Nephron progenitor cell (in vitro differentiated cells): ENCODE measurements at places on chromosomes 5 and 9.

- no peak for DNase-seq
Observed at GRCh38 chr5:58184910-58185309, 275.0 kb downstream of the PLK2 start.

GRCh38 chr5:142699184-142699720 lies 13.4 kb upstream of the FGF1 start:
- peak; percentile 91 for DNase-seq

DNA sequence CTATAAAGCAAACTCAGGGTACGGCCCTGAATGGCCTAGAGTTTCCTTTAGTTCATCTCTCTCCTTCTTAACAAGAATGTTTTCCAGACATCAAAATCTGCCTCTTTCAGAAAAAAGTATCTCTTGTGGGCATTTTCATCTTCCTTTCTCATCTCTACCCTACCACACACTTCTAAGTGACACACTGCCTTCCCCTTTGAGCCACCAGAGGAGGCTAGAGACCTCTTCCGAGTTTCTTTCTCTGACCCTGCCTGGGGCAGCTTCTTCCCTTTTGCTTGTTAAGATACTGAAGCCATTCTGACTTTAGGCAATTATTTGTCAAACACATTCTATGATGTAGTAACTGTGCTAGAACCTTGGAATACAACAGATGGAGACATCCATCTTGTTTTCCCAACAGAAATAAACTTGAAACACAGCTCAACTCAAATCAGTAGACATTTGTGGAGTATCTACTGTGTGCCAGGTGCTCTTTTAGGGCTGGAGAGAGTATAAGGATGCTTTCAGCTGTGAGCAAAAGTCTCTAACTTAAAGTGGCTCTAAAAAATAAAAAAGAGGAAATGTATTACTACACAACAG lies 8.6 kb upstream of the SV2C start:
- peak; percentile 18 for DNase-seq

DNA sequence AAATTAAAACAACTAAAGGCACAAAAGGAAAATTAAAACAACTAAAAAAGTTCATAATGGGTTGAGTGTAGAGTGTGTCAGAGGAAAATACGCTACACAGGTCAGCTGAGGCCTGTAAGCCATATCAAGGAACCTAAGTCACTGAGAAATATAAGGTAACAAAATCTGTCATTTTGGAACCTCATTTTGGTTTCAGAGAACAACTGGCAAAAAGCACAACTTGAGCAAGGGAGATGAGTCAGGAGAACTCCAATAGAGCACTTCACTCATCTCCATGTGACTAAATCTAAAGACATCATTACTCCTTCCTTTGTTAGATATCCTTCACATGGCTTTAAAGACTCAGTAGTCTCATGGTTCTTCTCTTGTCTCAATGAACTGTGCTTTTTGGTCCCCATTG lies 269.4 kb upstream of the POU5F2 start:
- no peak for DNase-seq

- DNase-seq, result peak; percentile 51
Observed at GRCh38 chr5:93594591-93595419, 11.8 kb downstream of the NR2F1 start.

GRCh38 chr5:109916481-109917153 lies 226.9 kb downstream of the MAN2A1 start:
- DNase-seq, result no peak

DNA sequence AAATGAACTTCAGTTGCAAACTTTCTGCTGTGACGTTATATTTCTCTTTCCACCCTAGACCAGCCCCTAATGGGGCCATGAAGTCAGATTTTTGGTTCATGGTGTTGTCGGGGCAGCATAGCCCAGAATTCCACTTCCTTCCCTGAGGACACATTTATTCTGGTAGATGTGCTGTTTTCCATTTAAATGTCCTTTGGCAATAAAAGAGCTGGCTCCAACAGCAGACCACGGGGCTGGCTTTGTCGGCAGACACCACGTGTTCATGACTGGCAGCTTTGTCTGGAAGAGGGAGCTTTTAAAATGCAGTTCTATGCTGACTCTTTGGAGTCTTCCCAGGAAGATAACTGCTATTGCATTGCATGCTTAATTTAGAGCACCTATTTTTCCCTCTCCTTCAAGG lies 17.6 kb upstream of the LCP2 start:
- peak; percentile 14 for DNase-seq

DNA sequence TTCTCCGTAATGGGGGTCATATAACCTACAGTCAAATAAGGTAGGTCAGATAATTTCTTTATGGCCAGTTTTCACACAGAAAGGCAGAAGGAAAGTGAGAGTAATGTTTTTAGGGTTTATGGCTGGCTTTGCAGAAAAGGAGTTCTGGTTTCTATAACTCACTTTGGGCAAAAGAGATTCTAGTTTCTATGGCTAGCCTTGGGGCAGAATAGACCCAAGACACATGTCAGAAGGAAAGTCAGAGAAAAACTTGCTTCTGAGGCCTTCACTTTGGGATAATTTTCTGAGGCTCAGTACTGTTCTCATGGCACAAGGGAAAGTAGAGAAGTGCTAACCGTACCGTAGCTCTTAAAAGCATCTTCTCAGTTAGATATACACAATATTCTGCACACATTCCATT lies 1145.3 kb downstream of the EFNA5 start:
- DNase-seq, result no peak

DNA sequence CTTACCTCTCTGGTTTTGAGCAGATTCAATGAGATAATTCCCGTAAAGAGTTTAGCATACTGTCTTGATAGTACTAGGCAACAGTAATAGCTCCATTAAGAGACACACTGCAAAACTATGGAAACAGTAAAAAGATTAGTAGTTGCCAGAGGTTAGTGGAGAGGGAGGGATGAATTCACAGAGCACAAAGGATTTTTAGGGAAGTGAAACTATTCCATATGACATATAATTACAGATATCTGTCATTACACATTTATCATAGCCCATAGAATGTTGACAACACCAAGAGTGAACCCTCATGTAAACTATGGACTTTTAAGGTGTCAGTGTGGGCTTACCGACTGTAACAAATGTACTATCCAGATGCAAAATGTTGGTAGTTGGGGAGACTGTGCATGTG lies 176.4 kb upstream of the PLCXD3 start:
- DNase-seq, result no peak

DNA sequence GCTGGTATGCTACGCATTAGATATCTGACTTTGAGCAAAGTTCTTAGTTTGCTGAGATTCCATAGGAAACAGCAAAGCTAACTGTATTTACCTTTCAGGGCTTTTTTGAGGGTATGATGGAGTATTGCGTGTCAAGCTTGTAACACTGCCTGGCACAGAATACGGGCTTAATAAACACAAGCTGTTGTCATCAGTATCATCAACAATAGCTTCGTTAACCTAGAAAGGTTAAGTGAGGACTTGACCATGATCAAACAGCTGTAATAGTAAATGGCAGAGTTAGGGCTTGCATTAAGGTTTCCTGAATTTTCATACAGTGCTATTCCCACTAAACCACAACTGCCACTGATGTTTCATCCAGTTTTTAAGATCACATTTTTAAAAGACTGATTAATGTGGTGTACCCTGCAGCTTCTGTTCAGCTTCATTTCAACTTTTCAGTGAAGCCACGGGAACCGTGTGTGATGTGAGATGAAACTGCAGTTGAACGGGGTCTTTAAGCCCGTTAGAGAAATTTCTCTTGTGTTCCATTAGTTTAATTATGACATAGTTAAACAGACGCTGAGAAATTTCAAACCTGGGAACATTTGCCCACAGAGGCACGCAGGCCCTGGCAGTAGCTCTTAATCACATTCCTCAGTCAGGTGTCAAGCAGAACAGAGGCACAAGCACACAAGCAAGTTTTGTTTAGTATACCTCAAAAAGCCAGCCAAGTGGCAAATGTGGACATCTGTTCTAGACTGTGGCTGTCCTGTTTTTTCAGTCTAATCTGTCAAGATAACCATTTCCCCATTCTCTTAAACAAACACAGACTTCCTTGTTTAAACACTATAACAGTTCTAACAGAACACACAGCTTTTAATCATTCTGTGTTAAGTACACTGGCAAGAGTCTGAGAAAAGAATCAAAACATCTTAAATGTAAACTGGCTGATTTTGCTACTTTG lies 147.1 kb downstream of the ZNF608 start:
- peak; percentile 13 for DNase-seq

- DNase-seq, result no peak
Observed at GRCh38 chr9:135242406-135242805, 154.9 kb downstream of the OLFM1 start.

DNA sequence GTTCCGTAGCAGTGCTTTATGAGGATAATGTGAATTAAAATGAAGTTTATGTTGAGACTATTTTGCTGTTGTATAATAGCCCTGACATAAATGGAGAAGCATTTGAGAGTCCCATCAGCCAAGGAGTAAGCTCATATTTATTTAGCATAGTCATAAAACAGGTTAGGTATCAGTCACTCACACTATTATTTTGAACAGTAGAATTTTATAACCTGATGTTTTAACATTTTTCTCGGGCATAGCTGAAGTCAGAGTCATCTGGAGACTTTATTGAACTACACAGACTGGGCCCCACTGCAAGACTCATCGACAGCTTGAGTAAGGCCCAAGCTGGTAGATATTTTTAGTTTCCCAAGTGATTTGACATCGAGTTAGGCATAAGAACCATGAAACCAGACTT lies 620.3 kb upstream of the WWC1 start:
- no peak for DNase-seq

- no peak for DNase-seq
Observed at GRCh38 chr5:151214614-151215545, 9.0 kb downstream of the CCDC69 start.

GRCh38 chr5:103014983-103015382 lies 105.0 kb downstream of the GIN1 start:
- no peak for DNase-seq

GRCh38 chr5:22986281-22986680 lies 133.1 kb upstream of the CDH12 start:
- DNase-seq, result no peak

DNA sequence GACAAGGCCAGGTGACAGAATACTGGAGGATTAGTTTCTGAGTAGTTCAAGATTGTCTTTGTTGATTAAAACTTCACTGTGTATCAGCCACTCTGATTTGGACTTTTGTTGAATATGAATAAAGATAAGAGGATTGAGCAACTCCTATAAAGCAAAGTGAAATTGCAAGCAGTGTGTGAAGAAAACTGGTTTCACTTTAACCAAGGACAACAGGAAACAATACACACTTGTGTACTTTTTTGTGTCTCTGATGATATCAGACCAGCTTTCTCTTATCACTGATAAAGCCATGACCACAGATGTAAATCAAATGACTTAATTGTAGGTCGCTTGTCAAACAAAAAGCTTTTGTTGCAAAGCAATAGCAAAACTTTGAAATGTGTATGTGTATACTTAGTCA lies 268.6 kb downstream of the FER start:
- DNase-seq, result no peak

- DNase-seq, result no peak
Observed at GRCh38 chr9:2116073-2116472, 100.9 kb downstream of the SMARCA2 start.

GRCh38 chr9:109270971-109271925 lies 49.6 kb downstream of the EPB41L4B start:
- no peak for DNase-seq

- DNase-seq, result no peak
Observed at GRCh38 chr9:77882294-77882693, 149.3 kb downstream of the GNAQ start.

- DNase-seq, result no peak
Observed at GRCh38 chr9:20658677-20659473, 25.2 kb upstream of the FOCAD start.
